DMS153 (cell line): ENCODE measurements at places on chromosomes 7 and 10.
A peak's percentile ranks its signal among the peaks of the same experiment; 100 is the strongest.

DNA sequence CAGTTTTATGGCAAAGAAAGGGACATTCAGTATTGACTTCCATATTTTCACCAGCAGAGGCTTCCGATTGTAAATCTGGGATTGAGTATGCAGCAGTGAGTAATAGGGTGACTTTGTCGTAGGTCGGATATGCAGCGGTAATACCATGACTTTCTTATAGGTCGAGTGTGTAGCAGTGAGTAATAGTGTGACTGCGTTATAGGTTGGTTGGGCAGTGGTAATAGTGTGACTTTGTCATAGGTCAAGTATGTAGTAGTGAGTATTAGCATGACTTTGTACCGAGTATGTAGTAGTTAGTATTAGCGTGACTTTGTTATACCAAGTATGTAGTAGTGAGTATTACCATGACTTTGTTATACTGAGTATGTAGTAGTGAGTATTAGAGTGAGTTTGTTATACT is 268.2 kb upstream of the ADARB2 start:
- DNase-seq: no peak

DNA sequence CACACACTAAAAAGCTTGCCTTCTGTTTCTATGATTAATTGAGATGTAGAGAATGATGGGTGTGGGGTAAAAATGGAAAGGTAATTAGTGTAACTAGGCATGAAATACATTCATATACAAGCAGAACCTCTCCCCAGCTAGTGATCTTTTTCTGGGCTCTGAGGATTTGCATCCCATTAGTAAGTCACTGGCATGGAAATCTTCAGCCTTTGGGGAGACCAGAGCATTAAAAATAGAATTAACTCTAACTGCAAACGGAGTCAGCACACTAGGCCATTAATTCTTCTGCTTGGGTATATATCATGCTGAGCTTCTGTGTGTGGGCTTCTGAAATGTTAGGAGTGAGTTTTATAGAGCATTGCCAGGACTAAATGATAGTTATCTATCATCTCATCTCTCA is 128.9 kb downstream of the HDAC9 start:
- DNase-seq: no peak

- DNase-seq: peak; percentile 52
These were observed 93.0 kb upstream of the SLC25A13 start for GRCh38 chr7:96414931-96415292.

- no peak for DNase-seq
These were observed 420.4 kb downstream of the DNAJB6 start for GRCh38 chr7:157757211-157757610.

DNA sequence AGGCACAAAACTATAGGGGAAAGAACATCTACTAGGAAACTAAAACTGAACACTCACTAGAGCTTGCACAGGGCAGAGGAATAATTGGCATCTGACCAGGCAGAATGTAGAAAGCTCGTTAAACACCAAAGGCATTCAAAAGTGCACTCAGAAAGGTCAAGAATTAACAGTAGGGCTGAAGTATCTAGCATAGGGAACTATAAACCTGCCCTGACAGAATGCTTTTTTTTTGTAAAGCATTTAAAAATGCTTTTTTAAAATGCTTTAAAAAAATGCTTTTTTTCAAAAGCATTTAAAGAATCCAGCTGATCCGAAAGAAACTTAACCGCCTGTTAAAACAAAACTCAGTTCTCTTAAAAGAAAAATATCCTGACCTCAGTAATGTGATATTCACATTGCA is 74.6 kb upstream of the EGFR start:
- no peak for DNase-seq

DNA sequence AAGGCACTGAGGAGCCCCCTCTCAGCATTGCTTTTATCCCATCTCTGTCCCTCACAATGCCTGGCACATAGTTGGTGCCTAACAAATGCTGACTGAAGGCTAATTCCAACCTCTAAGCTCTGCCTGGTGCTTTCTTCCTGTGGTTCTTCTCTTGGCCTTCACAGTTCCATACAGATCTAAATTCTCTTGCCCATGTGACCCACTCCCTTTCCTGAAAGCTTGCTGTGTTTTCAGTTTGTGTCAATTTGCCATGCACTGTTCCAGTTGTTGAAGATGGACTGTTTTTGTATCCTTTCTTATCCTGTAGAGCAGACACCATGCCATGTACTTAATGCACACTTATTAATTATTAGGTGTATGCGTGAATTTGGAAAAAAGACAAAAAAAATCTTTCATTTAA is 9.2 kb downstream of the TBXAS1 start:
- DNase-seq: no peak

DNA sequence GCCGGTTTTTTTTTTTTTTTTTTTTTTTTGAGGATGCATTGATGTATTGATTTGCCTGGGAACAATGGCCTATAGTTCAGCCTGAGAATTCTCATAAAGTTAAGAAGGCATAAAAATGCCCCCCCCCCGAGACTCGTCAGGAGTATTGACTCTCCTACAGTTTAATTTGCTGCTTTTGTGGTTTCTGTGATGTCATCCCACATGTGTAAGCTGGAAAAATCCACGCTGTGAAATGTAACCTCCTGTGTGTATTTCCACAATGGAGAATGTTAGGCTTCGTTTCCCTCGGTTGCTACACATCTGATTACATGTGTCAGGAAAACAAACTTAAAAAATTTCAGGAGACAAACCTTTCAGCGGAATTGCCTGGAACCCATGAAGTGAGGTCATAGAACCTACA is 117.9 kb downstream of the FANK1 start:
- peak; percentile 42 for DNase-seq

DNA sequence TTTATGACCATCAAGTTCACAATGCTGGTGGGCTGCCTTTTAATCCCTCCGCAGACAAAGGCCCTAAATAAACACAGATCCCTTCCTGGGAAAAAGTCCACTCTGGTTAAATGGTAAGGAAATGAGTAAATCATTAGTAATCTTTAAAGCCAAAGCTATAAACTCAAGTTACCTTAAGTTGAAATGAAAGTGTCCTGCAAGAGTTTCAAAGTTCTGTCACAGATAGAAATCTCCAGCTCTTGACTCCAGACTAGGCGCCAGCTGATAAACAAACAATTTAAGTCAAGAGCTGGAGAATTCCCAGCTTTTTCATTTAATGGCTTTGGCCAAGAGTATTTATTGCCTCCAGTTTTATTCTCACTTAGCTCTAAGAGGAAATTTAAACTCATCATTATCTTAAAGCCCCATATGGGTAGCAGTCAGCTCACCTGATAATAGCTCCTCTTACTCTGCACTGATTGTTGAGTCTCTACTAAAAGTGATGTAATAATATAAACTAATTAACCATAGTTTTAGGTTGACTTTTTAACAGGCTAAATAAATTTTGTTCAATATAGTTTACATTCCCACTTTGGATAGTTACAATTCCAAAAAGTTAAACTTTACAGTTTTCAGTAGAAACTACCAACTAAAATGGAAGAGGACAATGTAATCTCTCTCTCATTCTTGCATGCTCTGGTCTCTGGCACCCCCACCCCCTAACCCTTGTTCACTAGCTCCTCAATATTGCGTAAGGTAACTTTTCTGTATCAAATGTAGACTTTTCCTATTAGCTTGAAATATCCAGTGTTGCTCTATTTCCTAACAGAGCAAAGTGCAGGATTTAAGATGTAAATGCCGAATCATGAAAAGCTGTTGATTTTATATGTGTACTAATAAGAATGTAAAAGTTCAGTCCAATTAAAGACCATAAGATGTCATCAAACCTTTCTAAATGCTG is 56.1 kb downstream of the HIBADH start:
- DNase-seq: peak; percentile 56

DNA sequence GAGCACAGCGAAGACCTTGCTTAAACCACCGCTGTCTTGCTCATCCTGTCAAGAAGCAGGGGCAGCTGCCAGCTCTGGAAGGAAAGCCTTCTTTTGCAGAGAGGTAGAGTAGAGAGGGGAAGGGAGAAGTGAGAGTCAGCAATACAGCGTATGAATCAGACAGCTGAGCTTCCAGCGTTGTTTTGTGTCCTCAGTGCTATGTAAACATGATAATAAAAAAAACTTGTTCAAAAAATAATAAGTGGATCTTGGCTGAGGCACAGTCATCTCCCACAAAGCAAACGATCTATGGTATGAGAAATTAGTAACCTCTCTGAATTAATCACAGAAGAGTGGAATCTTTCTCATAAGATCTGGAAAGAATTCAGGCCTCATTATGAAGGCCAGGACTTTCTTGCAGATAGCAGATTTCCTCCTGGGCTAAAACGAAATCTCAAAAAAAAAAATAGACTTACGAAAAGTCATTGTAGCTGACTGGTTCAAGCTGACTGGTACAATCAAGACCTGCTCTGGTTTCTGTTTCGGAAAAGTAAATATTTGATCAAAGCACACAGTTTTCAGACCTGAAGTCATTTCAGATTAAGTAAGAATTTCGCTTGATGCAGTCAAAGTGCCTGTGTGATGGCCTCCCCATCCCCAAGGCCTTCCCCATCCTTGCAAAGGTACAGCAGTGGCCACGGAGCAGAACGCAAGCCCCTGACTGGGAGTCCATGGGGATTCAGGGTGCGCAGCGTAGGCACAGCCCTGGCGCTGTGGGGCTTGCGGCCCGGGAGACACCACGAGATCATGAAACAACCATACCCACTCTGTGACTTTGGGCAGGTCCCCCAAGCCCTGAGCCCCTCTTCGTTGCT is 29.4 kb downstream of the CHST15 start:
- DNase-seq: peak; percentile 44

GRCh38 chr7:21215307-21215706 is 212.6 kb upstream of the SP4 start:
- no peak for DNase-seq

GRCh38 chr7:93014410-93014809 is 103.4 kb downstream of the SAMD9 start:
- no peak for DNase-seq

DNA sequence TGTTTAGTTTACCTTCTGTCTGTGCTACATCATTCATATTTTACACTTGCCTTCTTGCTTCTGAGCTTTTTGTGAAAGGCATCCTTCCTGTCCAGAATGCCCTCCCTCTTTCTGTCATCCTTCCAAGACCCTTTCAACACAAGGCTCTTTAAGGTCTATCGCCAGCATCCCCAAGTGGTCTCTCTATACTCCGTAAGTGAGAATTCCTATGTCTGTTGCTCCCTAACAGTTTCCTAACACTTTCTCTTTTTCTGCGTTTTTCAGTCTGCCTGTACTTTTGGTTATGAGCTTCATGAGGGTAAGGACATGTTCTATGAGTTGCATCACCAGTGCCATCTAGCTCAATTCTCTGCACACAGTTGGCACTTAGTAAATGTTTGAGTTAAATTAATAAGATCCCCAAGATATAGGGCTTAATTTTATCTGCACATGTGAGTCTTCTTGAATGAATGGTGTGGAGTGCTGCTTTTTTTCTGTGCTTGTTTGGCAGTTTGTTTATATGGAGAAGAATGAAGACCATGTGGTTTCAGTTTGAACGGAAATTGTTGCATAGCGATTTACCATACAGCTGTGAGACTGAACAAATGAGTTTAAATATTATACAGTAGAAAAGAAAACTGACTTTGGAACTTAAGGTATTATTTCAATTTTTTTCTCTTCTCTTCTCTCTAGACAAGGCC is 29.4 kb downstream of the RABGEF1 start:
- no peak for DNase-seq

DNA sequence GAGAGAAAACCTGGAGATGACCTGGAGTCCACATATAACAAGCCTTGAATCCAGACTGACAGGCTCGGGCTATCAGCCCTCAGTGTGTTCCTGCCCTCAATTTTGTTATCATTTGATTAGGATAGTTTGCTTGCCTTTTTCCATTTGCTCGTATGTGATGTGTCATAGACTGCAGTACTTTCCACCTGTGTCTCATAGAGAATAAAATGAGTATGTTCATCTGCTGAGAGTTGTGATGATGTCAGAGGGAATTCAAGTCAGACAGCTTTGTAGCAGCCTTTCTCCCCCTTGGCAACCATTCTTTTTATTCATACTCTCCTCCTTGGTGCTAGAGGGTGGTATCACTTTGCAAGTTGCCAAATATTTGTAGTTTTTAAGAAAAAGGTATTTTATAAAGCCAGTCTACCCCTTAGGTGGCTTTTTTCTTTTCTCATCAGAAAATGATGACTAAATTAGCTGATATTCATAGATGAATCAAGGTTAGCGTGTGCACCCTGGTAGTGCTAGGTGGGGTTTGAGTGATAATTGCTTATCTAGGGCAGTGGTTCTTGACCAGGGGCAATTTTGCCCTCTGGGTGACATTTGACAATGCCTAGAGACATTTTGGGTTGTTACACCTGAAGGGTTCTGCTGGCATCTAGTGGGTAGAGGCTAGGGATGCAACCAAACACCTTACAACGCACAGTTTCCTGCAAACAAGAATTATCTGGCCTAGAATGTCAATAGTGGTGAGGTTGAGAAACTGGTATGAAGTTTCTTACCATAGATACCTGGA is 5.4 kb downstream of the SGPL1 start:
- peak; percentile 7 for DNase-seq

DNA sequence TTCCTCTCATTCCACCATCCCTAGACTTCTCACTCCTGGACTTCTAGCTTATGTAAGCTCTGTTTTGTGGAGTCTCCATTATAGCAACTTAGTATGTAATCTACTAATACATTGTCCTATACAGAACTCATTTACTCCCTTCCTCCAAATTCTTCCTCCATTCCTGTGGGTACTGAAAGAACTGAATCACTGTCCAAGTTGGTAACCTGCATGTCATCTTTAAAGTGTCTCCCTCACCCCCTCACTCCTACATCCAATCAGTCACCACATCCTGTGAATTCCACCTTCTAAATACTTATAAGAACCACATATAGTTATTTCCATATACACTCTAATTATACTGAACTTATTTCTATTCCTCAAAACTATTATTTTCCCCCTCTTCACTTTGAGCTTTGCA is 20.3 kb downstream of the AASS start:
- DNase-seq: no peak
